ENCODE measurements at places on chromosomes 4 and X.

GRCh38 chr4:127352220-127353113, 280.3 kb upstream of the INTU start:
- no peak for DNase-seq

- DNase-seq, result no peak
Measured at GRCh38 chrX:136779346-136779781, 1.4 kb downstream of the ARHGEF6 start.

DNA sequence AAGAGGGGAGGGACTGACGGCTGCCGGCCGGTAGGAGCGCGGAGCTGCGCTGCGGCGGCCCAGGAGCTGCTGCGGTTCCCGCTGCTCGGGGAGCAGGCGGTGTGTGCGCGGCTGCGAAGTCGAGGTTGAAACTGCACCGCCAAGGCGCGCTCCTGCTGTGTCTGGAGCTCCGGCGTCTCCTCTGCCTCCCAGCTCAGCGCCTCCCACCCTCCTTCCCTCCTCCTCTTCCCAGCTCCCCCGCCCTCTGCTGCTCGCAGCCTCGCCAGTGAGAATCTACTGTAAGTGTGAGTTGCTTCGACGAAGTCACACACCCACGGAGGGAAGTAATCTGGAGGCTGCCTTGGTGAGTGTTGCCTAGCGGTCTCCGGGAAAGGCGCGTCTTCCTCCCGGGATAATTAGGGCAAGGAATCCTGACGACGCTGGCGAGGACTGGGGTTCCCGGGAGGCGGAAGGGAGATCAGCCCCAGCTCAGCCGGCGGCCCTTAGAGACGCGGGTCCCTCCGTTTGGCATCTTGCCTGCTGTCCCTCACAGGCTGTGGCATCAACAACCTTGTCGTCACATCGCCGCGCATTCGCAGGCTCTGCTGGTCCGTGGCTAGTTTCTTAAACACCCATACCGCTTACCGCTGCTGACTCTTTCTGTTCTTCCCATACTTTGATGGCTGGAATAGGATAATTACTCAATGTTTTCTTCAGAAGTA, at the start of gene EPHA5:
Gene EPHA5 (minus strand): TSS at position 159 of the 701 bp plus-strand sequence. CDS start 747 bp downstream, outside the sequence.
- DNase-seq, result peak; percentile 96

DNA sequence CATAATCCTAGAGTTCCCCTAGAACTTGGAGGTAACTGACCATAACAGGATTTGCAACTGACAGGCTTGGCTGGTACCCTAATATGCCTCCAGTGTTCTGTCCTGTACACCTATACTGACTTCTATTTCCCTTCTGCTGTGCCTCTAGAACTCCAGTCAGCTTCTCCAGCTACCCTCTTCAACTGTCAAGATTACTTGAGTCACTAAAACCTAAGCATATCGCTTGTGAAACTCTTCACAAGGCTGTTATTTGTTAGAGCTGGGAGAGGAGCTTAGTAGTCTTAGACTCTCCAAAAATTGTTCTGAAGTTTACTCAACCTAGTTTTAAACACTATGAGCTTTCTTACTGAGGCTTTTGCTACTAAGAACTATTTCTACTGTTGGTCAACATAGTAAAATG, 52.0 kb downstream of the CCNG2 start:
- no peak for DNase-seq

DNA sequence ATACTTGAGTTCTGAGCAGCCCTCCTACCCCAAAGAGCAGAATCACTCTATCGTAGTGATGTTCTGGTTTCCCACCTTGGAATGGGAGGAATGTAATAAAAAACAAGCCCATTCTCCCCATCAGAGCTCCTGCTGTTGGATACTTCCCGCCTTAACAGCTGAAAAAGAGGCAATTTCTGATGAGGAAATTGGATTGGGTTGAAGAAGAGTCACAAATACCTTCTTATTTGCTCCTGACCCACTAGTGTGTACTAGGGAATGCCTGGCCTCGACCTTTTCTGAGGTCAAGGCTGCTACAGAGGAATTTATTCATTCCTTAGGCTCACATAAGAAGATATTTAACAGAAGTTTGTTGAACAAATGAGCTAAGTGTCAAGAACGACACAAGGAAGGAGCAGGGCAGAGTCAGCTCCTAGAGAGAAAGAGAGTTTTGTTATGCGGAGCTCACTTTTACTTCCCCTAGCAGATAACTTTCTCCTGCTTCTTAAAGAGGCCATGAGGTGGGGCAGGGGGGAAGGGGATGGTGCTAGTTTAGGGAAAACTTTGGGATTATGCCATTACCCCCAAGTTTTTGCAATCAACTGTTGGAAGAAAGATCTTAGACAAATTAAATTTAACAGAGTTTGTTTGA, 273.8 kb upstream of the CLNK start:
- no peak for DNase-seq

- no peak for DNase-seq
Measured at GRCh38 chrX:141814213-141814857, 23.8 kb upstream of the MAGEC3 start.

- no peak for DNase-seq
Measured at GRCh38 chr4:105896461-105896942, 1.2 kb downstream of the NPNT start.

- DNase-seq, result no peak
Measured at GRCh38 chrX:67939270-67939669, 395.4 kb downstream of the AR start.

GRCh38 chr4:1599026-1599481, 85.1 kb downstream of the FAM53A start:
- no peak for DNase-seq

GRCh38 chr4:171573181-171573580, 240.0 kb upstream of the GALNTL6 start:
- no peak for DNase-seq

GRCh38 chr4:17283251-17283650, 228.6 kb downstream of the QDPR start:
- DNase-seq, result no peak

- DNase-seq, result no peak
Measured at GRCh38 chrX:51737091-51737490, 6.2 kb upstream of the GSPT2 start.

- DNase-seq, result peak; percentile 23
Measured at GRCh38 chr4:3257556-3258482, 8.9 kb downstream of the MSANTD1 start.
